ENCODE measurements at places on chromosomes 12 and 14.

GRCh38 chr14:86532219-86532618 is 1002.3 kb downstream of the FLRT2 start:
- DNase-seq, result no peak

- DNase-seq, result no peak
Observed at GRCh38 chr14:96064866-96065265, 25.7 kb downstream of the C14orf132 start.

GRCh38 chr12:10668526-10668925 is 5.3 kb downstream of the STYK1 start:
- DNase-seq, result no peak

DNA sequence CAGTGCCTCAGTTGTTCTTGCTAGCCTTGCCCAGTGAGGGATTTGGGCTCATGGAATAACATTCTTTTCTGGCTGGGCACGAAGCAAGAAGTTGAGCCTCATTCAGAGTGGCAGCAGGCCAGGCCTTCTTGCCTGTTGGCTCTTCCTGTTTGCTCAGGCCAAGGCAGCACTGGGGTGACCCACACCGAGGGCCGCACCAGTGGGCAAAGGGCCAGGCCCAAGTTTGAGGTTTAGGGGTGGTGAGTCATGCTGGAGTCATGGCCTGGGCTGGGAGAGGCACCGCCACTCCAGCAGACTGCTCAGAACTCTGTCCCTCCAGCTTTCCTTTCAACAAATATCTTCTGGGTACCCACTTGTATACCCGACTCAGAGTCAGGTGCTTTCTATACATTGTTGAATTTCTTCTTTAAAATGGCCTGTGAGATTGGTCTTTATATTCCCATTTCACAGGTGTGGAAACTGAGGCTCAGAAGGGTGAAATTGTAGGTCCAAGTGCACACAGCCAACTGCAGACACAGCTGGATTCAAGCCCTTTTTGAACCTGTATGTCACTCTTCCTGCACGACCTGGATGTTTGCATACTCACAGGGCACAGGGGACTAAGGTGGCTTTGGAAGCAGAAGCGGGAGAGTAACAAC is 279.4 kb downstream of the FOXN3 start:
- peak; percentile 14 for DNase-seq

GRCh38 chr12:15417691-15418090 is 95.4 kb downstream of the PTPRO start:
- DNase-seq, result no peak

- DNase-seq, result no peak
Observed at GRCh38 chr14:22549981-22550673, 38.9 kb downstream of the DAD1 start.

DNA sequence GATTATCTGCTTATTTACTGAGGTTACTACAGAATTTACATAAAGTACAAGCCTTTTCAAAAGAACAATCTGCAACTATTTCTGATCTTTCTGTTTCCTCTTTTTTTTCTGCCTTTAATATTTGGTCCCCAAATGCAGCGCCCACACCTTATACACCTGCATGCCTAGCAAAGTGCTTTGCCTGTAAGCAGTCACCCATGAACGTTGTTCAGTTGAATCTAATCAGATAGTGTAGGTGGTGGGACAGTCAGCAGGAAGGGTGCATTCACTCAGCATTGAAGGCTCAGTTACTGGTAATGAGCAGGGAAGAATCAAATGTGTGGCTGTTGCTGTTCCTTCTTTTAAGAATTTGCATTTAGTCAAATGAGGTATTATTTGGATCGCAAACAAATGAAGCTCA is 108.4 kb downstream of the GPR135 start:
- DNase-seq, result no peak

DNA sequence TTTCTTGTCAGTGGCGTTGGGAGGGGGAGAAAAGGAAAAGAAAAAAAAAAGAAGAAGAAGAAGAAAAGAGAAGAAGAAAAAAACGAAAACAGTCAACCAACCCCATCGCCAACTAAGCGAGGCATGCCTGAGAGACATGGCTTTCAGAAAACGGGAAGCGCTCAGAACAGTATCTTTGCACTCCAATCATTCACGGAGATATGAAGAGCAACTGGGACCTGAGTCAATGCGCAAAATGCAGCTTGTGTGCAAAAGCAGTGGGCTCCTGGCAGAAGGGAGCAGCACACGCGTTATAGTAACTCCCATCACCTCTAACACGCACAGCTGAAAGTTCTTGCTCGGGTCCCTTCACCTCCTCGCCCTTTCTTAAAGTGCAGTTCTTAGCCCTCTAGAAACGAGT is 1.9 kb downstream of the ASCL1 start:
- no peak for DNase-seq
